GDM1 (cell line): ENCODE measurements at places on chromosomes 2 and 18.

GRCh38 chr2:186466743-186467142 is 19.3 kb upstream of the ZC3H15 start:
- no peak for DNase-seq

- no peak for DNase-seq
Observed at GRCh38 chr2:152413228-152414030, 78.5 kb downstream of the FMNL2 start.

- no peak for DNase-seq
Observed at GRCh38 chr2:230939066-230939591, 14.1 kb upstream of the GPR55 start.

DNA sequence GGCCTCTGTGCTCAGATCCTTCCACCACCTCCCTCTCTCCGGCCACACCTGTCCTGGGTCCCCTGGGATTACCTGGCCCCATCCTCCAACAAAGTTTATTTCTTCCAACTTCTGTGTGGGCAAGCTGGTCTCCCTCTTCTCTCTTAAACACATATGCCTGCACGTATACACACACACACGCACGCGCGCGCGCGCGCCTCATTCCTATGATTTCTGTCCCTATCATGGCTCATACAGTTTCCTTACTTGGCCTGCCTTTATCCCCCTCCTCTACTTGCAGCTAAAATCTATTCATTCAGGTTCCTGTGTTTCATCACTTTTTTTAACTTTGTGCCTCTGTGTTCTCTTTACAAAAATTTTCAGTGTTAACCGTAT is 96.4 kb downstream of the LOXHD1 start:
- DNase-seq = no peak

DNA sequence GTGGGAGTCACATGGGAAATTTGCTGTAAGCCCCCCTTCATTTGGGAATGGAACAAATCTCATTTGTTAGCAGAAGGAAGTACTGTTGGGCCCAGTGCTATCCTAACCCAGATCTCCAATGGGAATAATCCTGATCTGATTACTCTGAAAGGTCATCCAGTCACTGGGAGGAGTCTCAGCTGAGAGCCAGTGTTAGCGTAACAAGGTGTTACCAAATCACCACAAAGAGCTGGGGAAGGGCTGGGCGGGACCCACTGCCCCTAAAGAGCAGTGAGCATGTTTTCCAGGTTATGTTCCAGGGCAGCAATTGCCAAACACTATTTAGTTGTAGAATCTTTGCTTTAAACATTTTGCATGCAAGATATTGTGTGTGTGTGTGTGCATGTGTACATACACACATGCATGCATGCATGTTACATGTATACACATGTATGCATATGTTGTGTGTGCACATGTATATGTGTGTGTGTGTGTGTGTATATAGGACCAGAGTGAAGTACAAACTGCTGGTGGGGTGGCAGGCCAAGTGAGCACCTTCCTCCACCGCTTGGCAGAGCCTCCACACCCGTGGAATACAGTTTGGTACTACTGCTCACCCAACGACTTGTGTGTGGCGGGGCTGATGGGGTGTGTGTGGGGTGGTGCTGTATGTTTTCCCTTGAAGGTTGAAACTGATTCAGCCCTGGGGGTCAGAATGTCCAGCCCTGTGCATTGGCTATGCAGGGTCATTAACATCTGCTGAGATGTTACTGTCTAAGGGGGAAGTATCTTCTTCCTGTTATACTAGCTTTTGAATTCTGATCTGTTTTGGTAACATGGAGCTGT is 15.2 kb downstream of the INPP5D start:
- DNase-seq = no peak

- no peak for DNase-seq
Observed at GRCh38 chr2:28780496-28780895, 28.9 kb downstream of the PPP1CB start.

- DNase-seq = no peak
Observed at GRCh38 chr2:193502363-193503035, 1307.8 kb upstream of the TMEFF2 start.

- no peak for DNase-seq
Observed at GRCh38 chr2:233413046-233413445, 58.8 kb downstream of the DGKD start.

DNA sequence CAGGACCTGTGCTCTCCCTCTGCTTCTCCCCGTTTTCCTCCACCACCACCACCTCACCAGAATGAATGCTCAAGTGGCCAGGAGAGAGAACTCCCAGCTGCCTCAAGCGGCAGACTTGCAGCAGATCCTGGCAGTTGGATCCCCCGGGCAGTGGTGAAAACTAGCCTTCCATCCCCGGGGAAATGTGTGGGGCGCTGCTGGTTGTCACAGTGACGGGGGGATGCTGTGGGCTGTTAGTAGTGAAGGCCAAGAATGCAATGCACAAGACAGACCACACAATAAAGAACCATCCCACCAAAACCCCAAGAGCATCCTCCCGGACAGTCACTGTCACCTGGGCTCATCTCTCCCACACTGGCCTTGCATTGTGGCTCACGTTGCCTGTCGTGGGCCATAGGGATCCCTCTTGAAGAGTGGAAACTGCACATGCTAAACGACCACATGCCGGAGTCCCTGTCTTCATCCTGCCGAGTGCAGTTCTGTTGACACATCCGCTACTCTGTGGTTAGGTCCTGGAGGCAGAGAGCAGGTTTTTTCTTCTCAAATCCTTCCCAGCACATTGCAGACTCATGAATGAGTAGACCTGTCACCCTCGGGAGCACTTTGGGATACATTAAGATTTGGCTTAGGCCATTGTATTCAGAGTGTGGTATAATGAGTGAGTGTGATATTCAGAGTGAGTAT is 13.5 kb downstream of the SPATA3 start:
- no peak for DNase-seq

DNA sequence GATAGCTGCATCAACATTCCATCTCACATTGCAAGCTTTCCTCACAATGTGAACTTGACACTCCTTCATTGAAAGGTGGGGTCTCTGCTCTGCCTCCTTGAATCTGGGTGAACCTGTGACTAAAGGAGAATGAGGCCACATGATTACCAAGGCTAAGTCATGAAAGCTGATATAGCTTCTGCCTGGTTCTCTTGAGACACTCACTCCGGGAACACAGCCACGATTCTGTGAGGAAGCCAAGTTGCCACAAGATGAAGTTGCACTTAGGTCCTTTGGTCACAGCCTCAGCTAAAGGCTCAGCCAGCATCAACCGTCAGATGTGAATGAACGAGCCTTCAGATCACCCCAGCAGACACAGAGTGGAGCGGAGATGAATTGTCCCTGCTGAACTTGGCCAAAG is 94.7 kb upstream of the FAM136A start:
- no peak for DNase-seq

DNA sequence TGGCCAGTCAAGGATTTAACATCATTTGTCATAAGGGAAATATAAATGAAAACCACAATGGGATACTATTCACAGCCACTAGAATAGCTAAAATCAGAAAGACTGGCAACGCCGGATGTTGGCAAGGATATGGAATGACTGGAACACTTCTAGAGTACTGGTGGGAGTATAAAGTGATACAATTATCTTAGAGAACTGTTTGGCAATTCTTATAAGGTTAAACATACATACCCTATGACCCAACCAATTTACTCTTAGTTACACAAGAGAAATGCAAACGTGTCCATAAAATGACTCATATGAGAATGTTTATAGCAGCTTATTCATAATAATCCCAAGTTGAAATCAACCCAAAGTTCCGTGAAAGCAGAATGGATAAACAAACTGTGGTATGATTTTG is 35.1 kb downstream of the MAPK4 start:
- no peak for DNase-seq

- DNase-seq = no peak
Observed at GRCh38 chr2:185644828-185645227, 93.8 kb upstream of the FSIP2 start.

- peak; percentile 32 for DNase-seq
Observed at GRCh38 chr2:33497221-33497650, 20.8 kb downstream of the RASGRP3 start.

GRCh38 chr2:234322766-234323465 is 174.0 kb downstream of the ARL4C start:
- no peak for DNase-seq

GRCh38 chr2:5932556-5933469 is 240.6 kb downstream of the SOX11 start:
- no peak for DNase-seq

DNA sequence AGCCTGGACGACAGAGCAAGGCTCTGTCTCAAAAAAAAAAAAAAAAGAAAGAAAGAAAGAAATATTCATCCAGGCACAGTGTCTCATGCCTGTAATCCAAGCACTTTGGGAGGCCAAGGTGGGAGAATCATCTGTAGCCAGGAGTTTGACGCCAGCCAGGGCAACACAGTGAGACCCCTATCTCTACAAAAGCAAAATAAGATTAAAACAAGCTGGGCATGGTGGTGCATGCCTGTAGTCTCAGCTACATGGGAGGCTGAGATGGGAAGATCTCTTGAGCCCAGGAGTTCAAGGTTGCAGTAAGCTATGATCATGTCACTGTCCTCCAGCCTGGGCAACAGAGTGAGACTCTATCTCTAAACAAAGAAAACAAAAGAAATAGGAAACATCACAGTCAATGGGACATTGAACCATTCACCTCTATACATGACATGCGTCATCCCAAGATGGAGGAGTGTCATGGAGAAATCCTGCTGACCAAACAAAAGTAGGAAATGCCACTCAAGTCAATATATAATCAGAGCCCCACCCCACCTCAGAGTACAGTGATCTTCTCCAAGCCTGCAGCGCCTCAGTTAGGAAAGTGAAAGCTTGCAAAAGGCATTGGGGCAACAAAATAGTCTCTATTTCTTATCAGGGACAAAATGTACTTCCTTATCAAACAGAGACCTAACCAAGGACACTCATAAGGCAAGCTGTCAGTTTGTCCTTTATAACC is 9.8 kb downstream of the FEV start:
- DNase-seq = no peak

- no peak for DNase-seq
Observed at GRCh38 chr2:98393354-98393753, 47.1 kb downstream of the CNGA3 start.

- no peak for DNase-seq
Observed at GRCh38 chr18:62648045-62648678, 67.2 kb upstream of the PHLPP1 start.

DNA sequence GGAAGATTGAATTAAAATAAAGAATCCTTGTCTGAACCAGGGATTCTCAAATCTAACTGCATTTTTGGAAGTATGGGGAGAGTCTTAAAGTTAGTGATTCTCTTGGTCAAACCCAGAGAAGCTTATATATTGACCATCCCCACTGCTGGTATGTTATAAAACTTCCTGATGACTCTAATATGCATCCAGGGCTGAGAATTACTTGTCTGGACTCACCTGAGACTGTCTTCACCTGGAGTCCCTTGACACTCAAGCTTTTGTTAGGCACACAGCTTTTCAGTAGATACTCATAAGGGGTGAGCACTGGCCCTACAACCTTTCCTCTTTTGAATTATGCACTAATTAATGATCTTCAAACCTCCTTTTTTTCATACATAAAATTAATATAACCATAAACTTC is 149.6 kb upstream of the GULP1 start:
- DNase-seq = no peak

DNA sequence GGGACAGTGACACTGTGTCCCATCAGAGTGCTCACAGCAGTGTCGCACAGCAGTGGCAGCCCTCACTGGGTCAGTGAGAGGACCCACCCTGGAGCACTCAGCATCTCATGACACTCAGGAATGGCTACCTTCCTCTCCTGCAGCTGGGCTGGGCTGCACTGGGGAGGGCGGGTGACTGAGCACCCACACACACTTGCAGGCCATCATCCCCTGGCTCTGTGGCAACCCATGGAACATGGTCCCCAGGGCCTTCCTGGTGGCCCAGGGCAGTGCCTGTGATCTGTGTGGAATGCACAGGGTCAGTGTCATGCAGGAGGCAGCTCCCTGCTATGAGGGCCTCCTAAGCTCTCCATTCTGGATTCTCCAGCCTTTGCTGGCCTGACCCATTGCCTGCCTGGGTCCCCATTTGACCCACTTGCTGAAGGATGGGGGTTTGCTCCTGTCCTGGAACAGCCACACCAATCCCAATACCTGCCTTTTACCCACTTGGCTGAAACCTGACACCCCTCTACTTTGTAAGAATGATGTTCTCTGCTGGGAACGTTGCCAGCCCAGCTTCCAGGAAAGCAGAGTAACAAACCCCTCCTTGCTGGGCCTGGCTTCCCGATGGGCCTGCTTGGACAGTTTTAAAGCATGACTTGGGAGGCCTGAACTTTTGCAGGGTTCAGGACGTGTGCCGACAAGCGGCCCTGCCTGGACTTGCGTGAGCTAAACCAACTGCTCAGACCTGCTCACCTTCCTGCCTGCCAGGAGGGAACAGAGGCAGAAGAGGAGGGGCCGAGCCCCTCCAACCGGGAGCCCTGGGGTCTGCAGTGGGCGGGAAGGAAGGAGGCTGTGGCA is 13.7 kb downstream of the HS6ST1 start:
- no peak for DNase-seq

DNA sequence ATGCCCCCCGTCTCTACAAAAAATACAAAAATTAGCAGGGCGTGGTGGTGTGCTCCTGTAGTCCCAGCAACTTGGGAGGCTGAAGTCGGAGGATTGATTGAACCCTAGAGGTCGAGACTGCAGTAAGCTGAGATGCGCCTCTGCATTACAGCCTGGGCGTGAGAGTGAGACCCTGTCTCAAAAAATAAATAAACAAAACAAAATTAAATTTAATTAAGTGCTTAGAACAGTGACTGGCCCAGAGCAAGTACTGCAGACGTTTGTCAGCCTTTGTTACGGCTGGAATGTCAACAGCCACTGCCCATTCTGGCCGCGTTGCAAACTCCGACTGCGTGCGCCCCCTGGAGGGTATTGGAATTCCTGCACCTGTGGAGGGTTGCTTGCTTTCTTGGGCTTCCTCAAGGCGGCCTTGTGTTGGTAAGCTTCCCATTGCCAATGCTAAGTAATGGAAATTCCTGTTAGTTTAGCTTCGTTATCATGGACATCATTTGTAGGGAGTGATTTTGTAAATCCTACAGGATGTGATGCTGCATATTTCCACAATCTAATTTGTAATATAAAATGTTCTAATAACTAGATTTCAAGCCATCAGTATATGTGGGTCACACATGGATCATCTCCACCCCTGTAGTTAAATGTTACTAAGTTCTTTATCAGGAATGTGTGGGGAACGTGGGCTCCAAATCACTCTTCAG is 15.9 kb upstream of the ATP6V1B1 start:
- peak; percentile 32 for DNase-seq

DNA sequence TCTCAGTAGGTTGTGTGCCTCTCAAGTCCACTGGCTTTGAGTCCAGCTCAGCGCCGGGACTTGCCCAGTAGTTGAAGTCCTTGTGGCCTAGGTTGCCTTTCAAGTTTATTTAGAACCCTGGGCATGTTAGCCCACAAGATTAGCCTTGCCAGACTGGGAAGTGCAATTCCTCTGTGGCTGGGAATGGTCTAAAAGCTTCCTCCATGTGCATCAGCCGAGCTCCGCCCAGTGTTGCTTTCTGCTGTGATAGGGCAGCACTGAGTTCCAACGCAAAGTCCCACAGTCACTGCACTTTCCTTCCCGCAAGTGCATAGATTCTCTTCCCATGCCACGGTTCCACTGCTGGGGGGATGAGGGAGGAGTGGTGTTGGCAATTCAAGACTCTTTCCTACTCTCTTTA is 308.9 kb upstream of the THUMPD2 start:
- DNase-seq = no peak
